Myocyte (in vitro differentiated cells): ENCODE measurements at places on chromosomes 7 and 10. TPM values are rescaled to one million over a fixed set of nuclear protein-coding genes. Genes with fewer than 3 reads are reported as not detected.

BTAF1 gene
- total RNA-seq, result 26.3 and 28.5 TPM in 2 replicates

ADRA2A gene
- total RNA-seq, result 0.31 and 1.3 TPM in 2 replicates

HOXA3 gene
- total RNA-seq, result 1.7 and 4.4 TPM in 2 replicates

NKX1-2 gene
- total RNA-seq, result not detected in 2 replicates

CALML5 gene
- not detected in 2 replicates for total RNA-seq

GTF2I gene
- total RNA-seq, result 253 and 267 TPM in 2 replicates

GRCh38 chr7:153322991-153323390 is 563.4 kb downstream of the ACTR3B start:
- DNase-seq, result no peak

DNA sequence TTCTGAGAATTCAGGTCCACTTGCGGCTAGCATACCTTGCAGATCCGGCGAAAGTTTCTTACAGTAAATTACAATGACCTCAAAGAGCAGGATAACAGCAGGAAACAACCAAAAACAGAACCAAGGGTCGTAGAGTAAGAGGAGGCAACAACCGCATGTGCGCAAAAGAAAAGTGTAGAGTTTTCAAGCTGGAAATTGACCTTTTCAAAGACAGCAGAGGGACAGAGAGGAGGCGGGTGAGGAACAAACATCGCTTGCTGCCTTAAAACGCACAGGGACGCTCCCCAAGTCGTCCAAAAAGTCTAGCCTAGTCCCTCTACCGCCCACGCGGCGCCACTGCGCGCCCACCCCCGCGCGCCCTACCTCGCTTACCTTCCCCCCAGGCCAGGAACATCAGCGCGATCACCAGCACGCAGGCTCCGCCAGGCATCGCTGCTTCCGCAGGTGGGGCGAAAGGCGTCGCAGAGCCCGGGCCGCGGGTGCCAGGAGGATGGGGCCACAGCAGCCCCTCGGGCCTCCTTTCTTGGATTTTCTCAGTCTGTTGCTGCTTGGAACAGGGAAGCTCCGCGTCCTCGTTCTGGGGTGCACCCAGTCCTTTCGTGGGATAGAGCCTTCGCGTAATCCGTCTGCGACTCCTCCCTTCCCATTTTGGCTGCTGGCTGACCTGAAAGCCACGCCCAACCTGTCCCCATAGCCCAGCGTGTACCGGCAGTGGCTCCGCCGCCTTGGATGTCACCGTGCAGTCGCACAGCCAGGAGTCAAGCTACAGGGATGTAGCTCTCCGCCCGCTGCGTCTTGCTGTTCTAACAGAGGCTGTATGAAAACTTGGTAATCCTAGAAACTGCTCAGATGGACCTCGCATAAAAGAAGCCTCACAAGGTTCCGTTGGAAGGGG is at the start of gene VWDE:
TSS of gene VWDE (minus strand) at position 579 of the 895 bp plus-strand sequence. CDS start at position 430, 149 bp downstream.
- no peak for DNase-seq

GRCh38 chr10:70503776-70504175 is 25.2 kb downstream of the PALD1 start:
- DNase-seq, result no peak

DNA sequence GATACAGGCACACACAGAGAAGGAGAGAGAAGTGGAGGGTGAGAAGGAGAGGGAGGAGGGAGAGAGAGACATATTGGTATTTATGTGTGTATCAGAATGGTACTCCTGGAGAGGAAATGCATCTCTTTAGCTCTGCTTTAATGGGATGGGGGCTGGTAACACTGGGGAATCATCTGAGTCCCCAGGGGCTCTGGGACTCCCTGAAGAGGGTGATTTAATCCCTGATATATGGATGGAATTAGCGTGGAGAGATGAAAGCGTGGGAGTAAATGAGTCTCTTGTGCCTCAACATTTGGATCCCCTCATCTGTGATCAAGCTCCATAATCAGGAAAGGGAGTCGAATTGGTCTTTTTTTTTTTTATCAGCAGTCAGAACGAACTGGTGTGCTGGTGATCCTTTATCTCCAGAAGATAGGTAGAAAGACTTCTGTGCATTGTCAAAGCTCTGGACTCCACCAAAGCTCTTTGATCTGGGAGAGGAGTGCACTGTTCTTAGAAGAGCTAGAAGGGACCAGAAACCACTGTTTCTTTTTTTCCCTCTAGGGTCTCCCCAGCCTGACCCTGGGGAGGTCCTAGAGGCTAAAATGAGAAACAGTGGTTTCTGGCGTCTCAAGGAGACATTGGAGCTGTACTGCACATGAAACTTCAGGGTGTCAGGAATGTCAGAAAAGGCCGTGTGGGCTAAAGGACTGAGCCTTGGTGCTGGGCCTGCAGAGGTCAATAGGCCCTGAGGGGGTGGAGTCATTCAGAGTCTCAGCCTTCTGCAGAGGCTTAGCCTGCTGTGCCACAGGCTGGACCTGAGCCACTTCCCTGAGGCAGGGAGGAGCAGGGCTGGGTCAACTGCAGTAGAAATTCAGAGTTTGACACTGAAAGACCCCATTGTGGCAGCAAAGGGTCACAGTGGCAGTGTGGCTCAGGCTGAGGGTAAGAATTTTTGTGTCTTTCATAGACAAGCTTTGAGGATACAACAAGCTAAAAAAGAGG is 234.4 kb upstream of the SLC26A5 start:
- DNase-seq, result no peak

DNA sequence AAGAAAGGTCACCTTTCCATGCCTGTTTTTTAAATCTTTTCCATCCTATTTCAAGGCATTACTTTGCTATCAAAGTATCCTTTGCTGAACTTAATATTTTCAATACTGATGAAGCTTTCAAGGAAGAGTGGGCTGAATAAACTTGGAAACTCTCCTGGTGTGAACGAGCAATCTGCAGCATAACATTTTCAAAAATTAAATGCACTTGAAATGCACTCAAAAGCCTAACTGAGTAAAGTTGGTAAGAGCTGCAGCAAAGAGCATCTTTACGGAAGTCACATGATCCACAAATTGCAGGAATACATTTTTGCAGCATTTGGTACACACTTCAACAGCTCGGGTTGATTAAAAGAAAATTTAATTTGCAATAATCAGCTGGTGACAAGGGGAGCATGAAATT is 367.3 kb downstream of the PHTF2 start:
- DNase-seq, result no peak

DNA sequence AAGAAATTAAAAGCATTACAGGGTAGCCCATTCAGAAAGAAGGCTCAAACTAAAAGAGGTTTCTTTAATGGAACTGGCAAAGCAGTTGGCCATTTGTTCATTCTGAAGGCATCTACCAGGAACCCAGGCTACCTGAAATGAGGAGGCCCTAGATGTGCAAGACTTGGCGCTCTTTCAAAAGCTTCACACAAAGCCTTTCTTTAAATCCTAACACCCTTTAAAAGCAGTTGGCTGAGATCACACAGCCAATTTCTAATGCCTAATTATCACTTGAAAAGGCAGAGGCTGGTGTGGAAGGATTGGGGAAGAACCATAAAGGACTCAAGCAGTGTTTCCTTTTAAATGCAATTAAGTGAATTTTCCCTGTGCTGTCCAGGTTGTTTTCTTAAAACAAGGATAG is 23.2 kb downstream of the PPP1R17 start:
- DNase-seq, result no peak

DNA sequence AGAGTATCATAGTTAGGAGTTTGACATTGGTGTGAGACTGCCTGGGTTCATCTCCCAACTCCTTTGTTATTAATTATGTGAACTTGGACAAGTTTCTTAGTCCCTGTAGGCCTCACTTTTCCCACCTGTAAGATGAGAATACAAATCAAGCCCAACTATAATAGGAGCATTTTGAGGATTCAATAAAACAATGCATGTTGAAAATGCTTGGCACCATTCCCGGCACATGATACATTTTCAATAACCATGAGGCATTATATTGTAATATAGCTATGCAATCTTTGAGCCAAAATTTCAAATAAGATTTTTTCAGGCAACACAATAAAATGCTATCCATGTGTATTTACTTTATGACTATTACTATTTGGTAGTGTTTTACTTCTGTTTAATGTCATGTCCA is 229.0 kb upstream of the SP4 start:
- no peak for DNase-seq

DNA sequence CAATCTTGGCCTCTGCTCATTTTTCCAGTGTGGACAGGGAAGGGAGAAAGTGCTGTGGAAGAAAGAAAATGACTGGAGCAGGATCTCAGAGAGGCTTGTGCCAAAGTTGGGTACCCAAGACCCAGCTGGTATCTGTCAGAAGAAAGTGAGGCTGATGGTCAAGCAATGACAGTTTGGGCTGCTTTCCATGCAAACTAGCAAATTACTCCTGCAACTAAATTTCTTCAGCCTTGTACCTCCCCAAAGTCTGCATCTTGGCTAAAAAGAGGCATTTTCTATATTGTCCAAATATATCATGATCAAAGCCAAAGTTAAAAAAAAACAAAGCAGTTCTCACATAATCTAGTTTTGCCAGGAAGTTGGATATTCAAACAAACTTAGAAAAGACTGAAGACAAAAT is 208.5 kb upstream of the FRMD4A start:
- no peak for DNase-seq

- no peak for DNase-seq
These were observed 147.3 kb upstream of the PRPS1L1 start for GRCh38 chr7:18174996-18175395.

GRCh38 chr7:85215098-85215497 is 28.2 kb upstream of the SEMA3D start:
- DNase-seq, result no peak

DNA sequence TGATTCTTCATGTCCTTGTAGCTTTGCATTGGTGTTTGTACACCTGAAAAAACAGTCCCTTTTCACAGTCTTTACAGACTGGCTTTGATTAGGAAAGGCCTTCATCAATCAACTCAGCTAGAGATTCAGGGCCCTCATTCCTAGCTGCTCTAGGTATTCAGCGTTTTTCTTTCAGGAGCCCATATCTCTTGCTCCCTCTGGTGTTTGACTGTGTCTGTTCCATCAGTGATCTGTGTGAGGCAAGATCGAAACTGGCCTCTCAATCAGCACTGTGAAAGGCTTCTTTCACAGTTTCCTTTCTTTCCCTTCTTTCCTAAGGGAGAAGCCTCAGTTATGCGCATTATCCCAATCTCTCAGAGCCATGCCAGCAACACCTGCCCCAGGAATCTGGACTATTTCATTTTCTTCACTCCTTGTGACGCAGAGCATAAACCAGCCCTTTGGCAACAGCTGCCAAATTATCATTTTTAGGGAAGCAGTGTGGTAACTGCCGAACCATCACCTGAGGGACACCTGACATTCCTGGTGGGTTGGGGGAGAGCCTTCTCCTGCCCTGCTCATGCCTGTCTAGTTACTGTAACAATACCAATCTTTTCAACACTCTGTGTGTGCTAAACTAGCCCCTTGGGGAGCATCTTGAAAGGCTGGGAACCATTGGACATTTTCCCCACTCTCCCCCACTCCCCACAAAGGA is 75.7 kb upstream of the CCDC71L start:
- DNase-seq, result peak; percentile 75

- no peak for DNase-seq
These were observed 51.7 kb upstream of the LEP start for GRCh38 chr7:128189231-128189930.

- DNase-seq, result peak; percentile 50
These were observed 49.7 kb downstream of the CDK14 start for GRCh38 chr7:90645784-90646183.

DNA sequence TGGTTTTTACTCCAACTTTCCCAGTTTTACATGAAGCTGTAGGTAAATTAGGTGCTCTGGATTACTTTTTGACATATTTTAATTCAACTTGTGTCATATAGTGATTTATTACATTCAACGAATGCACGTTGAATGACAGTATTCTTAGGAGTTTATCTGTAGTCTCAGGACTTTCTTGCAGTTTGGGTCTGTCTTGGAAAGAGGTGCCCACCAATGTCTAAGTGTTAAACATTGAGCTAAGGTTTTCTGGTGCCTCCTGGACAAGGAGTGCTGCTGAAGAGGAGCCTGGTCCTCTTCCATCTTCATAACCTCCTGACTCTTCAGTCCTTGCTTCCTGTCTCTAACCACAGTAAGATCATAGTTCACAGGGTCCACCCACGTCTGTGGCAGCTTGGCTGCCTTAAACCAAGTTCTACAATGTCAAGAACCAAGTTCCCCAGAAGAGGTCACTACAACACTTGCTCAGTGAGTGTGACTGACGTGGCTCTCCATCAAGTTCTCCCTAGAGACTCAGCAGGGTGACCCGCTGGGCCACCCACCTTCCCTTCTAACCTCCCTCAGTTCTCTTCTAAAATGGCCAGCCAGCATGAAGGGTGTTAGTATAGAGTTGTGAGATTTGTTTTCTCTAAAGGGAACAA is 6.1 kb downstream of the NPY start:
- DNase-seq, result peak; percentile 74

GRCh38 chr7:159098811-159099655 is 45.6 kb downstream of the VIPR2 start:
- no peak for DNase-seq

GRCh38 chr7:122829962-122830361 is 56.3 kb downstream of the CADPS2 start:
- DNase-seq, result no peak

- DNase-seq, result no peak
These were observed 144.0 kb downstream of the EVX1 start for GRCh38 chr7:27386581-27386980.
